ENCODE measurements at places on chromosomes 2 and 18.
A peak's percentile ranks its signal among the peaks of the same experiment; 100 is the strongest.

DNA sequence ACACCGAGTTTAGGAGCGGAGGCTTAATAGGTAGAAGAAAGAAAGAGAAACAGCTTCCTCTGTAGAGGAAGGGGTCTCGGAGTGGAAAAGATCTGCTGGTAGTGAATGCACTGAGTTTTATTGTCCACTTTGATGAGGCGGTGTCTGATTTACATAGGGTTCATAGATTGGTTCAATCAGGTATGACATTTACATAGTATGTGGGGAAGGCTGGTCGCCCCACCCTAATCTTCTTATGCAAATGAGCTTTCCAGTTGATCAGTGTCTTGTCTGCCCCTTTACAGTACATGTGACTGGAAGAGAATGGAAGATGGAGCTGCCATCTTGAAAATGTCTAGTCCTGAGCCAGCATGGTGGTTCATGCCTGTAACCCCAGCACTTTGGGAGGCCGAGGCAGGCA lies 19.9 kb upstream of the CNOT11 start:
- no peak for DNase-seq

- DNase-seq, result peak; percentile 49
These were observed 207.9 kb downstream of the ARL4C start for GRCh38 chr2:234288974-234289455.

DNA sequence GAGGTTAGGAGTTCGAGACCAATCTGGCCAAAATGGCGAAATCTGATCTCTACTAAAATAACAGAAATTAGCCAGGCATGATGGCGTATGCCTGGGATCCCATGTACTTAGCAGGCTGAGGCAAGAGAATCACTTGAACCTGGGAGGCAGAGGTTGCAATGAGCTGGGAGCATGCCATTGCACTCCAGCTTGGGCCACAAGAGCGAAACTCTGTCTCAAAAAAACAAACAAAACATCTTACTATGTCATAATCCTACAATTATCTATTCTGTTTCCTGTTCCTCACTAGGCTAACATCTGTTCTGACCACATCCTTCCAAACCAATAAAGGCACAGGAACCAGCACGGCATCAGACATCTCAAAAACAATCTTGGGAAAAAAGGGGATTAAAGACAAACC lies 361.8 kb upstream of the UBE2E3 start:
- no peak for DNase-seq

DNA sequence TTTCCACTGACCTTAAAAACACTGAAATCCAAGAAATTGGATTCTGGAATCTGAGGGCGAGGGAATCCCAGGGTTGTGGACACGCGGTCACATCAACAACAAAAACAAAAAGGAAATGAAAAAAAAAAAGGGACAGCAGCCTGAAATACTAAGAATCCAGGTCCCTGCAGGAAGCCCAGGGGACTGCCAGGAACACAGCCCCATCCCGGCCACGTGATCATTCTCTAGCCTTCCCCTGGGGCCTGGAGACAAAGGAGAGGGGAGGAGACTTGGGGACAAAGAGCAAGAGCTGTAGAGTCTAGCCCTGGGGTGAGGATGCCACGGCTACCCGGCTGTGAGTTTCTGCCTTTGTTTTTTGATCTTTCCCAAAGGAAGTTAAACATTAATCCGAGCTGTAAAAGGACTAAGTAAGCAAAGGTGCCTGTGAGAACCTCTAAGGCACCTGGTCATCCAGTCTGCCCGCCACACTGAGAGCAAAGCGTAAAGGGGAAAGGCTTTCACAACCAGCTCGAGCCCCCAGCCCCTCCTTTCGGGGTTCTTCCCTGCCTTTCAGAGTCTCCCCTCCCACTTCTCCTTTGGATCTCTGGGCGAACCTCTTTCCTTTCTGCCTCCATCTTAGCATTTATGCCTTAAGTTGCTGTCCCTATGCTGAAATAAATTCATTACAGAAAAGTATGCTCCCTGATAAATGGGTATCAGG lies 57.9 kb upstream of the MSH2 start:
- DNase-seq, result no peak

DNA sequence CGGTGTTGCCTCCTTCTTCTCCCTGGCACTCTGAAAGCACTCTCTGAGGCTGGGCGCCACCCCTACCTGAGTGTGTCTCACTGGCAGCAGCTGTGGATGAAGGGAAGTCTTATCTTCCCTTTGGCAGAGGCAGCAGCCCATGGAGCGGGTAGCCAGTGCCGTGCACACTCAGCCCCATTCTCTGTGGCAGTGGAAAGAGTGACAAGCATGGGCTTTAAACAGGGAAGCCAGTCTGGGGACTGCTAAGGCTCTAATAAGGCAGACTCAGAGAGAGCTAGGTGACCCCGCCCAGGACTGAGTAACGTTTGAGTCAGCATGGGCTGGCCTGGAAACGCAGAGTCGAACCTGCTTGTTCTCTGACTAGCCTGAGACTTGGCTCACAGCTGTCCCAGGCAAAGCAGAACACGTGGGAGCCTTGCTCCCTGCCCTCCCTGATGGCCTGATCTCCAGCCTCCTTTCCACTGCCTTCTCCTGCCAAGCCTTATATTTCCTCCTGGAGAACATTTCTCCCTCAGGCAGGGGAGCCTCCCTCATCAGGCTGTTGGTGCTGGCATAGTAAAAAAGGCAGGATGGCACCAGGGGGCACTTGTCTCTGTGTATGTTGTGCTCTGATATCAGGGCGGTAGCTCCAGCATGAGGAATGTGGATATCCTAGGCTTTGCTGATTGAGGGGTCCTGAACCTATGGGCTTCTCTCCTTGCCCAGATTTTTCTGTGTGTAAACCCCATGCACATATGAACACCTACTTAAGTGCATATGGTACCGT lies 93.9 kb upstream of the LGALSL start:
- DNase-seq, result no peak

DNA sequence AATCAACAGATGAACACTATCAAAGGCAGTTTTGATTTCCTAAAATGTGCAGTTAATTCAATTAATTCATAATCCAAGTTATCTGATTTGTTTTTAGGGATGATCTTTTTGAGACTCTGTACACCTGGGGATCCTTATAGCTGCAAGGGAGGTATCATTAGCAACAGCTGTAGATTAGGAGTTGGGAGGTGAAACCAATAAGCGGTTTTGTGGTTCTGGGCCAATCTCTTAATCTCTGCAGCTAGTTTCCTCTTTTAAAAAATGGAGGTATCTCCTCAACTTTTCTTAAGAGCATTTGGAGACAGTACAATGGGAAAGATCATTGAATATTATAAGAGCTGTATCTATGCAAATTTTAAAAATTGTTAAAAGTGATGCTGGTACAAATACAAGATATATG lies 126.0 kb downstream of the MC4R start:
- DNase-seq, result no peak

DNA sequence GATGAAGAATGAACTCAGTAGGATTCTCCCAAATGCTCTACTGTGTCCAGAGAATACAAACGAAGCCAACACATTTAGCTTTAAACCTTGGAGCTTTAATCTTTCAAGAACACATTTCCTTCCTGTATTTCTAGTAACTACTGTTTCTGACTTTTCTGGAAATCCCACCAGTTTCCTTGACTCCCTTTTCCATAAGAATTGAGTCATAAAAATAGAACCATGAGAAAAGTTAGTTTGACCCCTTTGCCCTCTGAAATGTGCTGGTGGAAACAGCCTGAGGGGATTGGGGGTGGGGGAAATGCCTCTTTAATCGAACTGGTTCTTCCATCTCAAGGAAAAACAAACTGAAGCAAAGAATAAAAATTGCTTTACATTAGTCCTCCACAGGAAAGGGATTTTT lies 123.9 kb downstream of the TMEM17 start:
- DNase-seq, result no peak

GRCh38 chr2:25894135-25894830 lies 16.0 kb upstream of the ASXL2 start:
- no peak for DNase-seq

DNA sequence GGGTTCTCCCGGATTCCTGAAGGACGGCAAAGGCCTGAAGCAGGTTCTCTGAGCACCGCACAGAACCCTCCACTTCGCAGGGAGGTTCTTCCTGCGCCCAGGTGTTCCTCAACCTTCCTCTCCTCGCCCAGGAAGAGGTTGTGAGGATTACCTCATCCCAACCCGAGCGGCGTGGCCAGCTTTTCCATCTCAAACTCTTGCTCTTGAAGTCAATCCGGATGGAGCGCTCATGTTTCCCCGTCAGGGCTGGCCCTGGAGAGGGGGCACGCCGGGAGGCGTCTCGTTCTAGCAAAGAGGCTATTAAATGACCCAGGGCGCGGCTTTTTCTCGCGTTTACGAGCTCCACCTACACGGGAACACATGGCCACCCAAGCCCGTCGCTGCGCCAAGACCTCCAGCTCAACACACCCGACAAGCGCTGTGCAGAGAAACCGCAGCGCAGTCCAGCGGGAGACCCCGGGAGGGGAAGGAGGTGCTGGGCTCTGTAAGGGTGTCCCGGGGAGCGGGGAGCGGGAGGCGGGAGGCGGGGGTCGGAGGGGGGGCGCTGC lies 540 bp upstream of the RAB10 start:
- peak; percentile 2 for DNase-seq

- no peak for DNase-seq
These were observed 13.3 kb upstream of the MSH2 start for GRCh38 chr2:47389692-47390091.

DNA sequence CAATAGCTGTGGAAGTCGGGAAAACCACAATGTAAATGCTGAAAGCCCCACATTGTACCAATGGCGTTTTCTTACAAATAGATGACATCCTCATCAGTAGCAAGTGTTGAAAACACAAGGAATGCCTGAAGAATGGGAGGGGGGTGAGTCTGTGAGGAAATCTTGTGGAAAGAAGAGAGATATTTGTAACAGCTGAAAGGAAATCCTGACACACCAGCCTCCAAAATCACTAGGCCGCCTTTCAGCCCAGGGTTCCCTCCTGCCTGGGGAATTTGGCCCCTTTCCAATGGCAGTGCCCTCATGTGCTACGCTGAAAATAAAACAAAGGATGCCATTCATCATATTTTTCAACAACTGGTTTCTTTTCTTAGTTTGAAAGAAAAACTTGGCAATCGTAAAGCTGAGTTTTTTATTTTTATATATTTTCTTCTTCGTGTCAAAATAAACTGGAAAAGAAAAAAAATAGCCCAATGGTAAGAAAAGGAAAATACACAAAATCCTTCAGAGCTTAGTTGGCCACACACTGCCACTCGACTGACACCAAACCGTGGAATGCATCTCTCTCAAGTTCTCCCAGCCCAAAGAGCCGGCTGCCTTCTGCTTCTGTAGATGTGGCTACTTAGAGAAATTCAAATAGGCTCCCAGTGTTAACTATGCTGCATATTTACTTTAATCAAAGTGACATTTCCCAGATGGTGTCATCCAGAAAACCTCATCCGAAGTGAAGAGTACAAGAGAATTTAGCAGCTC lies 52.0 kb downstream of the FTCDNL1 start:
- DNase-seq, result no peak

- no peak for DNase-seq
These were observed 18.8 kb downstream of the GPC1 start for GRCh38 chr2:240454106-240454901.

- no peak for DNase-seq
These were observed 119.8 kb upstream of the TTC39C start for GRCh38 chr18:23894661-23895175.

DNA sequence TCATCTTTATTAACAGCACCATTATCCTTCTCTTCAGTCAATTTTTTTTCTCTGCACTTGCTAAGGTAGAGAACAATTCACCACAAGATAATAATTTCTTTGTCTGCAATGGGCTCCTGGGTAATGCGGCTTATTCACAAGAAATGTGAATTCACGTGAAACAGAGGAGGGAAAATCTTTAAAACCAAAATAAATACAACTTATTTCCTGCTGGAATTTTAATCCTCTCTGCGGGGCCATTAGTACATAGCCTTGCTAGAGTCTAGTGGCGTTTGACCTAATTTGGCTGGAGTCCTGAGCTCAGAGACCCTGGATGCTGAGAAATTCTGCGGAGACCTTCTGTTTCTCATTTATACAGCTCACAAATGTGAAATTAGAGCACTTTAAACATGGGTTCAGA lies 319.3 kb upstream of the MMADHC start:
- DNase-seq, result no peak

DNA sequence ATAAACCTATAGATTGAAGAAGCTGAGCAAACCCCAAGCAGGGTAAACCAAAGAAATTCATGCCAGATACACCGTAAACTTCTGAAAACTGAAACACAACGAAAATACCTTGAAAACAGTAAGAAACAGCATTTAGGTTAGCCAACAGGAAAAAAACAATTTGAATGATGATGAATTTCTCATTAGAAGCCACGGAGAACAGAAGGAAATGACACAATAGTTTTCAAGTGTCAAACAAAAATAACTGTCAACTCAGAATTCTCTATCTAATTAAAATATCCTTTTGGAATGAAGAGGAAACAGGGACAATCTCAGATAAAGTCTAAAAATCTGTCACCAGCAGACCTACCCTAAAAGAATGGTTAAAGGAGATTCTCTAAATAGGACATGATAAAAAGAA lies 37.3 kb upstream of the MALL start:
- DNase-seq, result no peak

- no peak for DNase-seq
These were observed 22.1 kb upstream of the DOCK10 start for GRCh38 chr2:225064362-225064761.

DNA sequence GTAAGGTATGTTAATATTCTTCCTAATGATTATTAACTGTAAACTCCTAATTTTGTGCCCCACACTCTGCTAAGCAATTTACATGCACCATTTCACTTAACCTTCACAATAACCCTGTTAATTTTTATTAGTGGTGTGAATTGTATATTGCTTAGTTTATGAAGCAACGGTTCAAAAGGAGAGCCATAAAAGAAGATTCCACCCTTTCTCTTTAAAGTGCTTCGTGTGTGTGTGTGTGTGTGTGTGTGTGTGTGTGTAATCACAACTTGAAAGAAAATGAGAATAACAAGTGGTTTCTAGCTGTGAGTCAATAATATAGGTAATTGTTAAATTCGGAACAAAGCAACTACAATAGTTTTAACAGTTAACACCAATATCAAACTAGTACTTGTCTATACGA lies 60.6 kb downstream of the CCNT2 start:
- DNase-seq, result no peak

GRCh38 chr2:4931721-4932365 lies 760.3 kb upstream of the SOX11 start:
- no peak for DNase-seq

- DNase-seq, result no peak
These were observed 7.5 kb downstream of the ABCG8 start for GRCh38 chr2:43846140-43846793.
